ENCODE measurements at places on chromosomes 6 and 20. TPM values are rescaled to one million over a fixed set of nuclear protein-coding genes. Genes with fewer than 3 reads are reported as not detected.

GRCh38 chr6:136362421-136363356, 73.0 kb upstream of the BCLAF1 start:
- no peak for DNase-seq

DNA sequence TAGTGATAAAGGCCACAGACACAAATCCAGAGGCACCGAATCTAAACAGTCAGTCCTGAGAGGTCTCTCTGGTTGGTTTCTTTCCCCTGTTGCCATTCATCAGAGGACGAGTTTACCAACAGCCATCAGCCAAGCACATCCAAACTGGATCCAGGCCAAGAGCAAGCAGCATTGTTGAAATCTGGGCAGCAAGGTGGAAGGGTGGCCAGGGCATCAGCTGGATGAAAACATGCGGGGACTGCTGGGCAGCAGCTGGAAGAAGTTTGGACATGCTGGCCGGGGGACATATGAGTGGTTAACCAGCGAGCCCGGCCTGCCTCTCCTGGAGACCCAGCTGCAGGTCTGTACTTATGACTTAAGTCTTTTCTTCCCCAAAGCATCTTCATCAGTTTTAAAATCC, at the start of gene SMIM28:
Gene SMIM28 (plus strand): TSS at position 62 of the 400 bp plus-strand sequence. CDS start 168 bp downstream, at position 230.
- no peak for DNase-seq

GRCh38 chr6:5645328-5646290, 361.1 kb downstream of the NRN1 start:
- DNase-seq: no peak

- no peak for DNase-seq
Observed at GRCh38 chr6:160791459-160791858, 89.4 kb downstream of the PLG start.

DNA sequence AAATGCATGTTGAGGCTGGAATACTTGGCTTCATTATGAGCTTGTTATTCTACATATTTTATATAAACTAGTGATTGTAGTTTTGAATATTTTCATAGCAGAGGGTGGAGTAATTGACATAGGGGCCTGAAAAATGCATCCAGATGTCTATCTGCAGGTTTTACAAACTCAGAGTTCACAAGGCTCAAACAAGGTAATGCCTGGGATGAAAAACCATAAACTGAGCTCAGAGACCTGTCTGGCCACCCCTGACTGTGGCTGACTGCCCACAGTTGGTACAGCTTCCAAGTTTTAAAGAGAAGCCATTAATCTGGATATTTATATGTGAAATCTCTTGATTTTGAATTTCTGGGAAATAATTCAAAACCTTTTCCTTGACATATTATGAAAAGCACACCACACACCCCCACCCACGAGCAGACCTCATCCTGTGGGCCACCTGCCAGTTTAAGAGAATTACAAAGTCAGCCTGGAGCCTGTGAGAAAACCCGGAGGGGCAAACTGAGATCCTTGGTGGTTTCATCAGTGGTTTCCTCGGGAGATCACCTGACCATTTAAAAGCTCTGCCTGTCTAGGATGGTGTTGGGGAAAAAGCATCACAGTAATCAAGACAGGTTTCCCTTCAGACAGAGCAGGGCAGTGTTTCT, 230.1 kb downstream of the SAMD5 start:
- no peak for DNase-seq

GRCh38 chr20:62925076-62925419, 1.3 kb downstream of the DIDO1 start:
- DNase-seq: no peak

GRCh38 chr6:89311853-89312531, 3.1 kb downstream of the GABRR2 start:
- peak; percentile 95 for DNase-seq

DNA sequence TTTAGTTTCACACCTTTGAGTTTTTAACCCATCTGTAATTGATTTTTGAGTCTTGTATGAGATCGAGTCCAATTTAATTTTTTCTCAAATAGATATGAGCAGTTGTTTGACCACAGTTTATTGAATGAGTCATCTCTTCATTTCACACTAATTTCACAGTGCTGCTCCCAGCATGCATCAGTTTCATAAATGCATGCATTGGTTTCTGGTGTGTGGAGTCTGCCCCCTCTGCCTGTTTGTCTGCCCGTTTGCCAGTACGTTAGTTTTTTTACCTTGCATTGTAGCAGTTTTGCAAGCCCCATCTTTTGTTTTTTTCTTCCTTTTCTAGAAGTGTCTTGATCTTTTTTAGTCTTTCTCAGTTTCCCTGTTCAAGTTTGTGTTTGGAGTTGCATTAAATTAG, 11.9 kb downstream of the SLX4IP start:
- DNase-seq: peak; percentile 72

GRCh38 chr6:117505311-117505710, 22.8 kb downstream of the DCBLD1 start:
- no peak for DNase-seq

The PRKN gene
- 0.34 TPM for total RNA-seq

The FOXC1 gene
- 12.1 TPM for total RNA-seq

The APCDD1L gene
- 0.17 TPM for total RNA-seq

All from dermis blood vessel endothelial cell (primary cell).